ENCODE measurements at places on chromosomes 5 and 9. TPM values are rescaled to one million over a fixed set of nuclear protein-coding genes. Genes with fewer than 3 reads are reported as not detected.

Gene NUDT12
- 33.0 TPM for total RNA-seq

Gene PCDHA9
- 11.3 TPM for total RNA-seq

Gene PALM2AKAP2
- total RNA-seq = 16.8 TPM

Gene MTMR12
- 16.6 TPM for total RNA-seq

Gene KCNV2
- not detected for total RNA-seq

Gene BARHL1
- 0.69 TPM for total RNA-seq

Gene CA9
- total RNA-seq = 1.2 TPM

Gene CNOT6
- 35.8 TPM for total RNA-seq

Gene KIAA0825
- total RNA-seq = 36.9 TPM

Gene LTC4S
- total RNA-seq = 2.1 TPM

Gene TLN1
- 24.9 TPM for total RNA-seq

Gene RASGRF2
- total RNA-seq = 13.4 TPM

Gene TSC1
- 53.3 TPM for total RNA-seq

Gene PCDHB2
- 12.7 TPM for total RNA-seq

Gene ASPN
- 2.3 TPM for total RNA-seq

Gene PRDM9
- total RNA-seq = not detected

Gene CACNA1B
- 39.9 TPM for total RNA-seq

Gene HAPLN1
- 15.9 TPM for total RNA-seq

Gene BRINP1
- 93.0 TPM for total RNA-seq

Gene ZNF366
- total RNA-seq = 2.1 TPM

Gene DPYSL3
- total RNA-seq = 884 TPM

Gene PCDH1
- 69.2 TPM for total RNA-seq

Gene C9orf50
- 0.23 TPM for total RNA-seq

Gene TLX3
- not detected for total RNA-seq

Gene CBY3
- 0.46 TPM for total RNA-seq

Gene PCDHGA3
- 7.2 TPM for total RNA-seq

Measured in diencephalon (tissue), 1 donor.